Calu3 (cell line): ENCODE measurements at places on chromosomes 6 and 20. TPM values are rescaled to one million over a fixed set of nuclear protein-coding genes. Genes with fewer than 3 reads are reported as not detected.

WFDC8 gene
- not detected in 2 replicates for total RNA-seq

SLC35D3 gene
- not detected in 2 replicates for total RNA-seq

KCNG1 gene
- 3.9 and 6.8 TPM in 2 replicates for total RNA-seq

RSPH9 gene
- total RNA-seq, result 0.15 and 0.19 TPM in 2 replicates

PDE7B gene
- total RNA-seq, result 0.09 and 0.20 TPM in 2 replicates

DUSP15 gene
- 0.47 TPM in 1 of 2 replicates, not detected in the other for total RNA-seq

TNF gene
- 0.22 and 0.68 TPM in 2 replicates for total RNA-seq

FAM217A gene
- total RNA-seq, result not detected in 2 replicates

PHACTR1 gene
- 0.21 TPM in 1 of 2 replicates, not detected in the other for total RNA-seq

RAB44 gene
- not detected in 2 replicates for total RNA-seq

ZSCAN12 gene
- total RNA-seq, result 4.7 and 5.2 TPM in 2 replicates

SIM1 gene
- not detected in 2 replicates for total RNA-seq

SMLR1 gene
- not detected in 2 replicates for total RNA-seq

OOEP gene
- 7.0 and 7.1 TPM in 2 replicates for total RNA-seq

IRF4 gene
- total RNA-seq, result not detected in 2 replicates

TOX2 gene
- not detected in 2 replicates for total RNA-seq

SYCP2L gene
- 0.12 TPM in 1 of 2 replicates, not detected in the other for total RNA-seq

GTSF1L gene
- total RNA-seq, result not detected in 2 replicates

RAE1 gene
- 59.5 and 64.1 TPM in 2 replicates for total RNA-seq

LY6G6F gene
- total RNA-seq, result not detected in 2 replicates

POLR1H gene
- total RNA-seq, result 25.1 and 25.2 TPM in 2 replicates

GCNT2 gene
- 14.3 and 18.0 TPM in 2 replicates for total RNA-seq

PLCB1 gene
- total RNA-seq, result 6.0 and 7.6 TPM in 2 replicates

ZNF165 gene
- total RNA-seq, result 6.3 and 7.0 TPM in 2 replicates

ARHGAP40 gene
- total RNA-seq, result 8.3 and 9.7 TPM in 2 replicates

RAET1G gene
- 0.54 TPM in 1 of 2 replicates, not detected in the other for total RNA-seq

TCEA2 gene
- total RNA-seq, result 39.9 and 43.7 TPM in 2 replicates

AMD1 gene
- 74.0 and 74.6 TPM in 2 replicates for total RNA-seq

MMS22L gene
- 26.0 and 30.8 TPM in 2 replicates for total RNA-seq

COX4I2 gene
- not detected in 2 replicates for total RNA-seq

SYS1 gene
- 42.1 and 45.5 TPM in 2 replicates for total RNA-seq

GABRR1 gene
- total RNA-seq, result not detected in 2 replicates

MBOAT1 gene
- 39.9 and 47.8 TPM in 2 replicates for total RNA-seq

LAMA2 gene
- total RNA-seq, result 0.66 and 0.80 TPM in 2 replicates

PREX1 gene
- 0.31 and 1.3 TPM in 2 replicates for total RNA-seq

MYB gene
- 1.5 and 3.1 TPM in 2 replicates for total RNA-seq

PLG gene
- total RNA-seq, result not detected in 2 replicates

RAET1E gene
- 0.22 TPM in 1 of 2 replicates, not detected in the other for total RNA-seq

NANP gene
- total RNA-seq, result 1.6 and 2.5 TPM in 2 replicates
